ENCODE measurements at places on chromosomes 2 and 18.
A peak's percentile ranks its signal among the peaks of the same experiment; 100 is the strongest.

DNA sequence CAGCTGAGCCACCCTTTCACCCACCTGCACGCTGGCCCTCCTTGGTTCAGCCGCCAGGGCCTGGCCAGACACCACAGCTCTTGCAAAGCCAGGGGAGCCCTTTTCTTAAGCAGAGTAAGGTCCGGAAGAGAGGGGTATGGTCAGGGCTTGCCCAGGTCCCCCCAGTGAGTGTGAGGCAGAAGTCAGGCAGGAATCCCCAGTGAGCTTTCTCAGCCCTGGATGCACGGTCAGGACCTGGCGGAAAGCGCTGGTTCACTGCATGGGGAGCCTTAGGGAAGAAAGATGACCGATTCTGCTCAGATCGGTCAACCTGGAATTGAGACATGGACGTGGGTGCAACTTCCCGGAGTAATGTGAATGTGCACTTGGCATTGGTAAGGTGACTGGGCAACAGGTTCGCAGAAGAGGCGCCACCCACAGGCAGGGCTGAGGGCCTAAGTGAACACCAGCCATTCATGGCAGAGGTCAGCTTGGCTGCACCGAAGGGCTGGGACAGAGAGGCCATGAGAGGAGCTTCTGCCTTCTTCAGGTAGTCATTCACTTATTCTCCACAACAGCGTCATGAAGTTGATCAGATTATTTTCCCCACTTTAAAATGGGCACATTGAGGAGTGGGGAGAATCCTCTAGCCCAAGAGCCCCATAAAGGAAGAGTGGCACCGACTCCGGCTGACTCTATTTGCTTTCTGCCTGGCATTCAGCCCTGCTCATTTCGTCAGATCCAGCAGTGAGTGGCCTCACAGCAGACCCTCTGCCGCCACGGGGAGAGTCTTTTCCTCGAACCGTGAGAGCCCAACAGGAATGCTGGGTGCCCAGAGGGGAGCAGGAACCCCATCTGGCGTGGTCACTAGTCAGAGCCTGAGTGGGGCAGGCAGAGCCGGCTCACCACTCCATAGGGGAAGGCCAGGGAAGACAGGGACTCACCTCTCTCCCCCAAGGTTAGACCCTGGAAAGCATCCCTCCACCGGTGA lies 35.8 kb downstream of the SCTR start:
- DNase-seq = no peak

DNA sequence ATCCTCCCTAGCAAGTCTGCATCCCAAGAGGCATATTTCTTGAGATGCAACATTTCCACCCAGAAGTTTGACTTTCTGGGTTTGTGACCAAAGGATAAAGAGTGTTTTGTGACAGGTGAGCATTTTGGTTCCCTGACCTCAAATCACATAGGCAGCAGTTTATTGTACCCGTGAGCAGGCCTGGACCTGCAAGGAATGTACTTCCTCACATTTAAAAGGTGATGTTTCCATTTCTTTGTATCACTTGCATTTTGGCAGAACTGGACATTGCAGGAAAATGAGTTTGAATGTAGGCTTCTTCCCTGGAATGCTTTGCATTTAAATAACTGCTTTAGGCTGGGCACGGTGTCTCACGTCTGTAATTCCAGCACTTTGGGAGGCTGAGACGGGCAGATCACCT lies 160.7 kb downstream of the ALPK2 start:
- DNase-seq = no peak

DNA sequence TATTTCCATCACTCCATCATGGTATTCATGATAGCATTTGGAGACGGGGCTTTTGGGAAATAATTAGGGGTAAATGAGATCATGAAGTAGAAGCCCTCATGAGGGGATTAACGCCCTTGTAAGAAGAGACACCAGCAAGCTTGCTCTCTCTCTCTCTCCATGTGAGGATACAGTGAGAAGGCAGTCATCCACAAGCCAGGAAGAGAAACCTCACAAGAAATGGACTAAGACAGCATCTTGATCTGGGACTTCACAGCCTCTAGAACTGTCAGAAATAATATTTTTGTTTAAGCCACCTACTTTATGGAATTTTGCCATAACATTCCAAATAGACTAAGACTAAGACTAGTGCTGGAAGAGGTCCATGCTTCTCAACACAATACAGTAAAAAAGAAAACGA lies 464.6 kb upstream of the GCFC2 start:
- DNase-seq = no peak

- DNase-seq = no peak
These were observed 47.4 kb upstream of the MTCL1 start for GRCh38 chr18:8657873-8658470.

DNA sequence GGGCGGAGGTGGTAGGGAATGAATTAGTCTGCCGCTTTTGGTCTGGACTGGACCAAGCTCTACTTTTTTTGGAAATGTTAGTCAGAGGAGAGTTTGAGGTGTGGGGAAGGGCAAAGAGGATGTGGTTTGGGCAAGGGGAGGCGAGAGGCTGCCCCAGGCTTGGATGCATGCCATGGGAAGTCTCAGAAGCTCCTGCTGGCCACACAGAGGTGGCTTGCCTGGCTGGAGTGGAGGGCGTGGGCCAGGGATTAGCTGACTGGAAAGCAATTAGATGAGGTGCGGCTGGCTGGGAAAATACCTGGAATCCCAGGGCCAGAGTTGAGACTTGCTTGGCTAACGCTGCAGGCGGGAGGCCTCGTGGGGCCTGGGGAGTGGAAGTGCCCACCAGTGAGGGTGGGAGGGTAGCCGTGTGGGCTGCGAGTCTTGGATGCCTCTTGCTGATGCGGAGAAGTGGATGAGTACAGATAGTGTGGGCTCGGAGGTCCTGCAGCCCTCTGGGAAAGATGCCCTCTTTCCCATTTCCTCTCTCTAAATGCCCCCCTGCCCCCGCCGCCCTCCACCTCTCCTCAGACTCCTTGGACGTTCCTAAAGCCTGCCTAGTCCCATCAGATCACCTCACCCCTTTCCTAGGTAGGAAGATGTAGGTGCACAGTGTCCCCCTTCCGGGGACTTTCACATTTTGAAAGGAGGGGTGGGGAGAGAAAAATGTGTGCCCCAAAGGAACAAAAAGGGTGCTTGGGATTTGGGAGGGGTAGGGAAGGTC lies 117.6 kb downstream of the SMAD7 start:
- no peak for DNase-seq

- no peak for DNase-seq
These were observed 667.6 kb upstream of the SLC8A1 start for GRCh38 chr2:41119489-41119888.

DNA sequence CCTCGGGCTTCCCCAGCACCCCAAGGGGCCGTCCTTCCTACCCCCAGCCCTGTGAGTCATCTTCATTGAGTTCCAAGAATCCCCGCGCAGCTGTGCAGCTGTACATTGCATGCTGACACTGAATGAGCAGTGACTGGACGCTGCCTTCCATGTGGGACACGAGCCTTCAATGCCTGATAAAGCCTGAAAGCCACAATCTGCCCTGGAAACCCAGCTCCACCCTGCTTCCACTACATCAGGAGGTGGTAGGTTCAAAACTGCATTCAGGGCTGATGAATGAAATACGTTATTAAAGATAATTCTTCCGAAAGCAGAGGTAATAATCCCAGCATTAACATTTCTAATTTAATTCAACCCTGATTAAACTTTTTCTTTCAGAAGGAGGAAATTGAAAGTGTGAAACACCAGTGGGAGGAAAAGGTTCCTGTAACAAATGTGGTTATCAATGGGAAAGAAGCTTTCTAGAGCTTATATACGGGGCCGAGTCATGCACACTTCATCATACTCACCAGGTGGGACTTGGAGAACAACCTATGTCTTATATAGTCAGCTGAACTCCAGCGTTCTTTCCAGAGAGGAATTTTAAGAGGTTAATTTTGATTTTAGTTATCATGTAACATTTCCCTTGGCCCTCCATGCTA lies 360.1 kb downstream of the LPIN1 start:
- peak; percentile 97 for DNase-seq

- DNase-seq = no peak
These were observed 303.2 kb upstream of the MC4R start for GRCh38 chr18:60675801-60676200.

DNA sequence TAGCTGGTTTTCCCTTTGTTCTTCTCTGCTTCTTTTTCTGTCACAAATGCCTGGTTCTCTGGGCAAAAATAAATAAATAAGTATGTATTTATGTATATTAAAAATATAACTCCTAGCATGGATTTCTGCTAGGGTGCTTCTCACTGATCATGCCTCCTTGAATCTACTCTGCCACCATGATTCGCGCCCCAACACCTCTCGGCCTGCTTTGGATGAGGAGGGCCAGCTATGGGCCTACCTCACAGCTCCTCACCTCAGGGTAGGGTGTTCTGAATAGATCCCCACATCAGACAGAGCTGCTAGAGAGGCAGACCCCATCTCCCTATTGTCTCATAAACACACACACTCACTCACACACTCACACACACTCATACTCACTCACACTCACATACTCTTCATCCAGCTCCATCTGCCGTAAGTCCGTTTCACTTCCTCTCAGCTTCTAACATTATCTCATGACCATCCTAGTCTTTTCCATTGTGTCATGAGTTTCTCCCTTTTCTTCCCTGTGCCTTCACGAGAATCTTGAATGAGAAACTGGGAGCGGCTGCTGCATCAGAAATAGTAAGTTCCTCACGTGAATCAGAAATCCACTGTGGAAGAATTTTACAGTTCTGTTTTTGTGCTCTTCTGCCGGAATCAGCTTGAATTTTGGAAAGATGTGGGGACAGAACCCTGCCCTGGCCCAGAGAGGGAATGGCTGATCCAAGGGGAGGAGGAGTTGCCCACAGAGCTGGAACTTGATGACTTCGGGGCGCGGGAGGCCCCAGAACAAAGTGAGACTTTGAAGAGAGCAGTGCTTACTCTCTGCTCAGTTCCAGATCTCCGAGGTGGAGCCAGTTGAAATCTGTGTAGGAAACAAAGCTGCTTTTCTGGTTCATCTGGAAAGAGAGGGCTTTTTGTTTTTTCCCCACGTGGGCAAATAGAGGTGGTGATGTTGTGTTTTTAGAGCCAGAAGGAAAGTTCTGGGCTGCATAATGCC lies 20.9 kb downstream of the ANXA4 start:
- no peak for DNase-seq

DNA sequence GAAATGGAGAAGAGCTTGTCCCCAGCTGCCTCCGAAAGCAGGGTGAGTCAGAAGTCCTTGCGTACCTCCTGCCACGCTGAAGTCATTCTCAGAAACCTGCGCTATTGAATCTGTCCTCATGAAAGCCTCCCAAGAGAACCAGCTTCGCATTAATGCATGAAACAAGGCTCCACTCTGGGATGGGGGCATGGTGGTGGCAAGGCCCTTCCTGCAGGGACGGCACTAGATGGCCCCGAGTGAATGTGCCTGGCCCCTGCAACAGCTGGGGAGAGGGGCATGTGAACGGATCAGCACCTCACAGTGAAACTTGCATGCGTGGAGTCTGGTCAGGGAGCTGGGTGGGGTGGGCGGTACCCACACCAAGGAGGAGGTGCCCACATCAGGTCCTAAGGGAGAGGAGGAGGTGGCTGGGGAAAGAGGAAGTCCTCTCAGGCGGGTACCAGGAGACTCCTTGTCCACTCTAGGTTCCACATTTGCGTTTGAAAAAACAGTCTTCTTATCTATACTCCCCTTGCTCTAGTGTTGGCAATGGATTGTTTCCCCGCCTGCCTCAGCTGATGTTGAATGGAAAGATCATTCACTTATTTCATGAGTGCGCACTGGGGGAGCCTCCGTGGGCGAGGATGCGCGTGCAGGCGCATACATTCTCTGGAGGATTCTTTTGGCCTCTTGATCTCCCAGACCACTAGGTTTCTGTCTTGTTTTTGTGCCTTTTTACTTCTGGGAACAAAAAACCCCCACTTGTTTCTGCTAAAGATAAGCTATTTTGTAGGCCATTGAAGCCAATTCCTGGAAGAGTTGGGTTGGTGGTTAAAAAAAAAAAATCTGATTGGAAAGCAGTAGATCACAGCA lies 104.7 kb downstream of the KLHL29 start:
- DNase-seq = no peak

DNA sequence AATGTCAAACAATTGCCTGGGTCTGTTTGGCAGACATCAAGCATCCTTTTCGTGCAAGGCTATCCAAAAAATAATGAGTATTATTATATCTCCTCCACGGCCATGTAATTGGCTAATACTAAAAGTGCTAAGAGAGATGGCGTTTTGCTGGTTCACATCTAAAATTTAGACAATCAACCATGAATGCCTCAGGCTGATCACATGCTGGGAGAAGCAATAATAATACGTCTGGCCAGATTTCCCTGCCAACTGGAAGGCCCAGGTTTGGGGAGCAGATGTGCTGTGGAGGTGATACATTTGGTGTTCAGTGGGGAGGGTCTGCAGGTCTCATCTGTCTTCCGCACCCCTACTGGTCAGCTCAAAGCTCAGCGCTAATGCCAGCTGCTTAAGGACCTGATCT lies 60.3 kb upstream of the CREB1 start:
- DNase-seq = no peak

DNA sequence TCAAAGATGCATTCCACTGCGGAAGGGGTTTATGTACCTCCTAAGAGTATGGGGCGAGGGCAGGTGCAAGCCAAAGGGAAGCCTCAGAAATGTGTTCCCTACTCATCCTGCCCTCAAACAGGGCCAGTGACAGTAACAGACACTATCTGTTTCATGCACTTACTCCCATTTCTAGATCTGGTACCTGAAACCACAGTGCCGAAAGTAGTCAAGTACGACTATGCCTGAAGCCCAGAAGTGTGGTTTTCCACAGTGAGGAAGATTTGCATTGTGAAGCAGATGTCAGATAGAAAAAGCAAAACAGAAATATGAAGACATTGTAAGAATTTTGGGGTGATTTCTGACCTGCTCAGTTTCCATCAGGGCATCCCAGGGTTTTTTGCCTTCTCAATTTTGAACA lies 748.7 kb downstream of the RNF144A start:
- no peak for DNase-seq

DNA sequence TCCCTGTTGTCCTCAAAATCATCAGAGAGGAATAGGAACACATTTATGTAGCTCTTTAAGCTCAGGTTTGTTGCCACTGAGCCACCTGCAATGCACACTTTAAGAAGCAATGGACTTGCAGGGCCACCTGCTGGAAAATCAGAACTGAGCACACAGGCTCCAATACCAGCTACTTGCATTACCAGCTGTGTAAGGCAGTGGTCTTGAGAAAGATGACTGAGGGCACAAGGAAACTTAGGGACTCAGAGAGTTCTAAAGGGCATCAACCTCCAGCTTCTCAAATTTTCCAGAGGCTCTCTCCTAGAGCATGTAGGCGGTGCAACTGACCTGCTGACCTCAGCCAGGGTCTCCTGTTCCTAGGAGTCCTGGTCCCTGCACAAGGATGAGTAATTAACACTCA lies 2.5 kb upstream of the CNDP2 start:
- DNase-seq = peak; percentile 44

- no peak for DNase-seq
These were observed 8.9 kb downstream of the SH2D6 start for GRCh38 chr2:85427300-85427835.

DNA sequence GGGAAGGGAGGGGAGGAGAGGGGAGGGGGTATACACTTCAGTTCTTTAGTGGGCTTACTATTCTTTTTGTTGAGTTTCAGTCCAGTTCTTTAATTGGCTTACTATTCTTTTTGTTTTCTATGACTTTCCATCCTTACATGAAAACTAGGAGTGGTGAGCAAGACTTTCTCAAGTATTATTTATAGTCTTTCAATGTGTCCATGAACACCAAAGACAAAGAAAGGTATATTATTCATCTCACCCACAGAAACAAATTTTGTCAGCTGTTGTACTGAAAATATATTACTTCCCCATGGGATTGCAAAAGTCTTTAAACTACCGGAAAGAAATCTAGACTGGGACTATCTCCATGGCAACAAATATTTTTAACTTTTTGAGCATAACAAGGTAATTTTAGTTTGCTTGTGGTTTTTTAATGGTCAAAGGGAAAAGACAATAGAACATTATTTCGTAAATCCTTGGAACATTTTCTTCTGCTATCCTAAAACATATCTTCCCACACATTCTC lies 17.6 kb downstream of the ADAM17 start:
- peak; percentile 54 for DNase-seq

GRCh38 chr2:71562518-71562917 lies 109.2 kb downstream of the DYSF start:
- no peak for DNase-seq
